Activated CD8-positive, alpha-beta memory T cell treated with anti-CD3 and anti-CD28 coated beads for 1 hour (primary cell): ENCODE measurements at places on chromosomes 4 and X.

GRCh38 chr4:150240011-150240410, 161.8 kb downstream of the DCLK2 start:
- no peak for DNase-seq

DNA sequence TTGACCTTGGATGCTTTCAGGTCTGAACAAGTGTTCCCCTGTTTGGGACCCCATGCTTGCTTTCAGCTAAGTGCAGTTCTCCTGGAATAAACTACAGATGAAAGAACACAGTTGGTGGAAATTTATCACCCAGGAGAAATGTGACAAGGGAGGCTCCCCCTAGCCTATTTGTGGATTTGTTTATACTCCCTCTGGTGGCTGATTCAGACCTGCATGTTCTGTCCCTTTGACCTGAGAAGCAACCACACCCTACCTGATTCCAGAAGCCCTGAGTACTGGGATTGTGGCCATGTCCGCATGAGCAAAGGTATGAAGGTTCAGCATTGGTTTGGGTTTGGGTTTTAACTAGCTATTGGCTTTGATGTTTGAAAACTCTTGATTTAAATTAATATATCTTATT, 440.9 kb downstream of the MID1IP1 start:
- no peak for DNase-seq

DNA sequence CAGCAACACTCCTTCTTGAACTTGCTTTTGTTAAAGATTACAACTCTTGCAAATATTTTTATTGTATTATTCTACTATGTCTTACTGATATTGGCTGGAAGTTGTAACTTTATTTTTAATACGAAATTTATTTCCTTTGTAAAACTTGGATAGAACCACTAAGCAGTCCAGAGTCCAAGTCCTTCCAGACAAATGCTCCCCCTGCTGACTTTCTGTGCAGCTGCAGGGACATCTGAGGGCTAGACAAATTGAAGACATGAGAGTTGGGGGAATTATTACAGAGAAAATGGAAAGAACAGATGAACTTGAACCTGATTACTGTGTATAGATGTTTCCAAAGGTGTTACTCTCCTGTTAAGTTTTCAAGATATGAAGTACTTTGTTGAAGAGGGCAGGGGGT, 238.8 kb downstream of the GRIA3 start:
- DNase-seq = no peak

GRCh38 chr4:6826781-6827508, 44.4 kb downstream of the KIAA0232 start:
- DNase-seq = no peak

DNA sequence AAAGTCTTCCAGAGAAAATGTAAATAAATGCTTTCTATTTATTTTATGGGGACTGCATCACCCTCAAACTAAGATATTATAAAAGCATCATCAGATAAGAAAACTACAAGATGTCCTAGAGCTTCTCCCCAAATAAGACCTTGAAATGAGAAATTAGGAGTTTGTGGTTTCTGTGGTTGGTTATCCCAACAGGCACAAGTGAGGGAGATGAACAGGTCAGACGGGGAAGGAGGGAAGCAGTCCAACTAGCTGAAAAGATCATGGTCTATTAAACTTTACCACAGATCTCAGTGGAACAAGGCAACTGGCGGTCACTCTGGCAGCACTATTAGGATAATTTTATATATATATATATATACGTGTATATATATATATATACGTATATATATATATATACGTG, 319.3 kb upstream of the GRID2 start:
- DNase-seq = no peak
